ENCODE measurements at places on chromosomes 1 and 21.

DNA sequence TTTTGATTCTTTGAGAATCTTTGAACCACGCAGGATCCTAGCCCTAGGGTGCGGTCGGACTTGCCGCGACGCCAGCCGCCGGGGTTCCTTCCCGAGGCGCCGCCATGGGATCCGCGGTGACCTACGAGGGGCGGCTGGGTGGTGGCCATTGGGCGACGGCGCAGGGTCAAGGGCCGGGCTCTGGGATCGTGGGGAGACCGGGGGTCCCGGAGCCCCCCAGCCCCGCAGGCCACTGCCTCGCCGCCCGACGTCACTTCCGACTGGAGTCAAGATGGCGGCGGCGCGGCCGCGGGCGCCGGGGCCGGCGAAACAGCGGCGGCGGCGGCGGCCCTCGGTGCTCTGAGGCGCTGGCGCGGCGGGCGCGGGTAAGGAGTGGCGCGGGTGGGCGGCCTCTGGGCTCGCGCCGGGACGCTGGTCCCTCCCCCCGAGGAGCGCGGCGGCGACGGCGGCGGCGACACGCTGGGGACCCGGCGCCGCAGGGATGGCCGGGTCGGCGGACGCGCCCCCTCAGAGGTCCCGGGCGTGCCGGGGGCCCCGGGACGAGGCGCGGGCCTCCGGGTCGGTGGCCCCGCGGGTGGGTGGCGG, at the start of gene PRDM2:
Gene PRDM2 (plus strand): TSS at position 253 of the 585 bp plus-strand sequence. CDS start 15,418 bp downstream, outside the sequence.
- DNase-seq = no peak

- no peak for DNase-seq
Measured at GRCh38 chr21:15050568-15051377, 14.0 kb downstream of the NRIP1 start.

GRCh38 chr1:81885291-81885690, 84.6 kb downstream of the ADGRL2 start:
- no peak for DNase-seq

DNA sequence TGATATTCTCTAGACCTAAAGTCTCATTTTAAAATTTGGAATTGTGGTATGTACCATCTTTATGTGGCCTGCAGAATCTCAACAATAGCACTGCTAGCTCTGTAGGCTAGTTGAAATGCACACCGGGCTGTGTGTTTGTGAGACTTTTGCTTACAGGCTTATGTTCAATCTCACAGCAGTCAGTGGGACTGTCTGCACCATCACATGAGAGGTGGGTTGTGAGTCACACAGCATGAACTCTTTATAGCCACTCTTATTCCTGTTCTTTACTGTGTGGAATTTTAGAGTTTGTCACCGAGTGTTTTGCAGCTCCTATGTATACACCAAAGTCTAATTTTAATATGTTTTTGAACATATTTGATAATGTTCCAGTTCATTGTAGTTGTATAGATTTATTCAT, 74.6 kb downstream of the RASAL2 start:
- no peak for DNase-seq

Data from cerebellar nuclear complex (tissue), 1 donor.